ENCODE measurements at places on chromosomes 3 and 15.

GRCh38 chr3:99731499-99731898 lies 86.2 kb upstream of the CMSS1 start:
- no peak for DNase-seq

GRCh38 chr3:50297896-50298725 lies 1.1 kb downstream of the HYAL3 start:
- no peak for DNase-seq

GRCh38 chr15:74062671-74063070 lies 19.7 kb downstream of the GOLGA6A start:
- DNase-seq: no peak

- DNase-seq: no peak
Observed at GRCh38 chr15:60394689-60395097, 3.1 kb downstream of the ANXA2 start.

- DNase-seq: no peak
Observed at GRCh38 chr3:112114576-112115160, 18.4 kb downstream of the GCSAM start.

- no peak for DNase-seq
Observed at GRCh38 chr3:29751647-29752314, 470.9 kb downstream of the RBMS3 start.

DNA sequence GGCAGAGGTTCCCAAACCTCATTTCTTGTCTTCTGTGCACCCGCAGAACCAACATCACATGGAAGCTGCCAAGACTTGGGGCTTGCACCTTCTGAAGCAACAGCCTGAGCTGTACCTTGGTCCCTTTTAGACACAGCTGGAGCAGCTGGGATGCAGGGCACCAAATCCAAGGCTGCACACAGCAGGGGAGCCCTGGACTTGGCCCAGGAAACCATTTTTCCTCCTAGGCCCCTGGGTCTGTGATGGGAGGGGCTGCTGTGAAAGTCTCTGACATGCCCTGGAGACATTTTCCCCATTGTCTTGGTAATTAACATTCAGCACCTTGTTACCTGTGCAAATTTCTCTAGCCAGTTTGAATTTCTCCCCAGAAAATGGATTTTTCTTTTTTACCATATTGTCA lies 33.6 kb upstream of the TMEM45A start:
- no peak for DNase-seq

DNA sequence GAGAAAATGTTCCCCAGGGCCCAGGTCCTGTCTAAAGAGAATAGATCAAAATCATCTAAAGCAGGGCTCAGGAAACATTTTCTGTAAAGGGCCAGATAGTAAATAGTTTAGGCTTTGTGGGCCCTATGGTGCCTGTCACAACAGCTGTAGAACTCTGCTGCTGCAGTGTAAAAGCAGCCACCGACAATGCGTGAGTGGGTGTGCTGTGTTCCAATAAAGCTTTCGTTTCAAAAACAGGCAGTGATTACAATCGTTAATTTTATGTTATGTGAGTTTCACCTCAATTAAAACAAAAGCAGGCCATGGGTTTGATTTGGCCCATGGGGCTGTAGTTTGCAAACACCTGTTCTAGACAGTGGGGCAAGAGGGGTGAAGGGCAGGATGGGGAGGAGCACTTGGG lies 12.5 kb upstream of the HEG1 start:
- DNase-seq: no peak

- DNase-seq: no peak
Observed at GRCh38 chr3:43361077-43361476, 74.7 kb downstream of the SNRK start.

DNA sequence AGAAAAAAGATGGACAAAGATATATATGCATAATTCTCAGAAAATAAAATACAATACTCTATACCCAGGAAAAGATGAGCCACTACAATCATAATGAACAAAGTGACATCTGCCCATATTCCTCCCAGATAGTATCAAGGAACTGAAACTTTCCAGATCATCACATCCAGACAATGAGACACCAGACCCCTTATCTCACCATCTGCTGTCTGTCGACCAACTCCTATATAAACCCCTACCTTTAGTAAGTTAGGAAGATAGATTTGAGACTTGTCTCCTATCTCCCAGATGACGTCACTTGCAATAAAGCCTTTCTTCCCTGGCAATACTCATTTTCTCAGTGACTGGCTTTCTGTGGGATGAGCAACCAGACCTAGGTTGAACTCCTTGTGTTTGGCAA lies 1071.6 kb downstream of the PLOD2 start:
- no peak for DNase-seq

- no peak for DNase-seq
Observed at GRCh38 chr3:27532426-27533260, 48.5 kb upstream of the SLC4A7 start.

DNA sequence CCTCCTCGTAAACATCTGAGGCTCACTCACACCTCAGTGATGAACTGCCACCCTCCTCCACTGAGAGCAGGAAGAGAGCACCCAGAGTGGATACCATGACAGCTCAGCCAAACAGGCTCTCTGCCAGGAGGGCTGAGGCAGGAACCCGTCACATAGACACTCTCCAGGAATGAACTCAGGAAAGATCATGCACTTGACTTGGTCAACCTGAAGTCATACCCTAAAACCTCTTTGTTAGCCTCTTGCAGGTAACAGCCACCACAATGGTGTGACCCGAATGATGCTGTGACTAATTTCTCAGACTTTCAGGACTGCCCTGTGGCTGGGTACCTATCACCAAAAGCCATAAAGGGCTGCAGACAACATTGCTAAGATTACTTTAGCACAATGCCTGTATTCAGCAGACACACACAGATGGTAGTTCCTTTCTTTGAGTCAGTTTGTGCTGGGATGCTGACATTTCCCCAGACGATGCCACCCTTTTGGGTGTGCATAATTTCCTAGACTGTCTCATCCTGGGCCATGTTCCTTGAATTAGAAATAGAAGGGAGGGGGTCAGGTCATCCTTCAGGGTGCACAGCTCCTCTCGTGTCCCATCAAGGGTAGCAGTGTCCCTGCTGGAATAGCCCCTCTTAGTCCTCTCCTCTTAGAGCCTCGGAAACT lies 30.3 kb downstream of the CX3CR1 start:
- no peak for DNase-seq

DNA sequence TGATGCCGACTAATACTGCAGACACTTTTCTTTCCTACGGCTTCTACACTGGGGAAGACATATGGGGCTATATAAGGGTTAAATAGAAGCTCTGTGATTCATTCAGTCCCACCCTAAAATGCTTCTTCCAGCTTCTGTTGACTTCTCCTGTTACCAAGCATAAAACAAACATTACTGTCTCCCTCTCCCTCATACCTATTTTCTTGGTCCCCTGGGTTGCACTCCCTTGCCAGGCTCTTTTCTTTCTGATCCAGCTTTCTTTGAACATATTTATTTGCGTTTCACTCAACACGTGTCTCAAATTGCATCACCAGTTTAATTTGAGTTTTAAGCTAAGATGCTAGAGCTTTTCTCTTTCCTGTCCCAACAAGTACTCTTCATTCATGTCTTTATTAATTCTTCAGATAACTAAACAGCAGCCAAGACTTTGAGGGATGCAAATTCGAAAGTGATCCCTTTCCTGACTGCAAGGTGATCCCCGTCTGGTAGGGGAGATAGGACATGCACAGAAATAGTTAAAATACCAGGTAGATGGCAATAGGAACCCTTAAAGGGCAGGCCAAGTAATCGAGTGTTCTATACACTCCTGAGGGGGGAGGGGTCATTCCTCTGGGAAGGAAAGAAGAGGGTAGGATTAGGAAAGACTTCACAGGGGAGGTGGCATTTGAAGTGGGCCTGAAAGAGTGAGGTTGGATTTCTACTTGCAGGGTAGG lies 198.6 kb upstream of the BCL6 start:
- peak; percentile 75 for DNase-seq

GRCh38 chr3:65875393-65876027 lies 163.2 kb downstream of the MAGI1 start:
- DNase-seq: no peak

- DNase-seq: no peak
Observed at GRCh38 chr15:61070111-61070901, 158.8 kb downstream of the RORA start.

- DNase-seq: no peak
Observed at GRCh38 chr3:21421096-21421495, 329.9 kb downstream of the ZNF385D start.

DNA sequence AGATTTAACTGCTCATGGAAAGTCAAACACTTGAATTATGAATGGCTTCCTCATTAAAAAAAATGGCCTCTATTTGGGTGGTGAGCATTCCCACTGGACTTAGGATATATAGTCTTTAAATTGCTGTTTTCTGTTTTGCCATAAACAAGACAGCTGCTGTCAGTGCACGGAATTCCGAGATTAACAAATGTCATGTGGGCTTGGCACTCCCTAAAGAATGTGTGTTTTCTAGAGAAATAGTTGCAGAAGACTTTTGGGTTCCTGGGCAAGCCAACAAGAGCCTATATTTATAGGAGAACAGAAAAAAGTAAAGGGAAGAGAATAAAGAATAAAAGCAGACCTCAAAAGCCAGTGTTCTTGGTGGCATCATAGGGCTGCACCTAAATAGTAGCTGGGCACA lies 13.6 kb upstream of the TFG start:
- no peak for DNase-seq

- no peak for DNase-seq
Observed at GRCh38 chr3:156321945-156322344, 201.6 kb downstream of the KCNAB1 start.

DNA sequence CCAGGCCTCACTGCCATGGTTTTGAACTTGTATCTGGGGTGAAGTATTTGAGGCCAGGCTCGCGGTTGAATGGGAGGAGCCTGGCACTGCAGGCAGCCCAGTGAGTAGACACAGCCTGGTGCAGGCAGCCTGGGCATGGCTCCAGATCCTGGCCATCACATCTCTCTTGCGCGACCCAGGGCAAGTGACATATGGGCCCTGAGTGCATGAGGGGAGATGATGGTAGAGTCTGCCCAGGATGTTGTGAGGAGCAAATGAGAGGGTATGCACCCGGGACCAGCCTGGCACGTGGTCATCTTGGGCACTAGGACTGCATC lies 103.5 kb downstream of the TBC1D2B start:
- DNase-seq: no peak

GRCh38 chr15:87901926-87902690 lies 354.4 kb downstream of the NTRK3 start:
- no peak for DNase-seq

GRCh38 chr3:53478166-53478830 lies 16.1 kb upstream of the CACNA1D start:
- DNase-seq: no peak

- DNase-seq: no peak
Observed at GRCh38 chr3:125434582-125435011, 59.5 kb upstream of the ZNF148 start.

GRCh38 chr3:124768812-124769211 lies 38.6 kb downstream of the UMPS start:
- DNase-seq: no peak

GRCh38 chr15:67296188-67296587 lies 41.6 kb downstream of the IQCH start:
- DNase-seq: no peak

DNA sequence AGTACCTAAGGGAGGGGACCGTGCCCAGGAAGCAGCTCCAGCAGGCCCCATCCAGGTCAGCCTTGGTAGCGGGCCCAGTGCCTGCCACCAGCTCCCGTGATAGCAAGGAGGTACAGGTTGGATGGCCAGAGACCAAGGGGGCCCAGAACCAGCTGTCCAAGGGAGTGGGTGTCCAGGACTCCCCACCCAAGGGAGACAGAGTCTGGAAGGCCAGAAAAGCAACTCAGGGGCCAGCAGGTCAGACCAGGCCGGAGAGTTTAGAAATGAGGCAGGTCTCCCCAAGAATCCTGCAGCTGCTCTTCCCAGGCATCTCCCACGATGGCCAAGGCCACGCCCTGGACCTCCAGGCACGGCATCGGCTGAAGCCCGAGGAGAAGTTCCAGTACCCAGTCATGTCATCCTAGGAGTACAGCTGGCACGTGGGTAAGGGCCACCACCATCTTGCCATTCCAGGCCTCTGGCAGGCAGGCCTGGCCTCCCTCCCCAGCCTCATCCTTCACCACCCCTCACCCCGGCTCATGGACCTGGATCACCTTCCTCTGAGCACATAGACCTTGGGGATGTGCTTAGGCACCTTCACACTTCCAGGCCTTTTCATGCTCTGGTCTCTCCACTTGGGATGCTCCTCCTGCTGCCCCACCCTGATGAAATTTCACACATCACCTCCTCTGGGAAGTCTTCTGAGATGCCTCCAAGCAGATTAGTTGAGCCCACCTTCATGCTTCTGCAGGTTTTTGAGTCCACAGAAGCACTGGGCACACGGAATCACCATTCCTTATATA lies 30.5 kb downstream of the DNASE1L3 start:
- DNase-seq: no peak

GRCh38 chr3:10823516-10823818 lies 7.4 kb downstream of the SLC6A11 start:
- no peak for DNase-seq

GRCh38 chr3:127037971-127038446 lies 55.1 kb downstream of the PLXNA1 start:
- DNase-seq: no peak

DNA sequence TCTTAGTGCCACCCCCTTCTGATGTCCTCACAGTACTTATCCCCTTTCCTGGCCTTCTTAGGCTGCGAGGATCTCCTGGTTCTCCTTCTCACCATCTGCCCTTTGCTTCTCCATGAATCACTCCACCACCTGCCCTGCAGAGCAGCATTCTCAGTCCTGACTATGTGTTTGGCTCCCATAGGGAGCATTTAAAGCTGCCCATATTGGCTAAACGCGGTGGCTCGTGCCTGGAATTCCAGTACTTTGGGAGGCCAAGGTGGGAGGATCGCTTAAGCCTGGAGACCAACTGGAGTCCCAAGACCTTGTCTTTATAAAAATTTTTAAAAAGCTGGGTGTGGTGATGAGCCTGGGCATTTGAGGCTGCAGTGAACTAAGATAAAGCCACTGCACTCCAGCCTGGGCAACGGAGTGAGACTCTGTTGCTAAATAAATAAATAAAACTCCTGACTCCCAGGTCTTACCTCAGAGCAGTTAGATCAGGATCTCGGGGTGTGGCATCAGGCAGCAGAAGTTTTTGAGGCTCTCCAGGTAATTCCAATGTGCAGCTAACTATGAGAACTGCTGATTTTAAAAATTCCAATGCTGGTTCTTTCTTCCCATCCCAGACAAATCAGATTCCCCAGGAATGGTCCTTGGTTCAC lies 36.2 kb upstream of the TLE3 start:
- DNase-seq: no peak

GRCh38 chr15:100008258-100008657 lies 275.0 kb upstream of the LYSMD4 start:
- no peak for DNase-seq

DNA sequence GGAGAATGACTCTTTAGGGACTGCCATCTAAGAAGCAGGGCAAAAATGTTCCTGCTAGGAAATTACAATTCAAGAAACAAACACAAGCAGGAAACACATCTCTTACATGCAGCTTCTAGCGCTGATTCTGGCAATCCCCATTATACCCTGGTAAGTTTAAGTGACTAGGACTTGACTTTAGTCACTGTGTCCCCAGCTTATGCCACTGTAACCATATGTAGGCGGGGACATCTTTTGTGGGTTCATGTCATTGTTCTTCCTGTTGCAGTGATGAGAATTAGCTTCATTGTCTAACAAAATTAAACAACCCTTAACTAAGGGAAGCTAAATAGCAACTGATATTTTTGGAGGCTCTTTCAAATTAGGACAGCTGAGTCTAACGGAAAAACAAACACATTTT lies 17.9 kb upstream of the FAM81A start:
- DNase-seq: no peak

GRCh38 chr3:156187146-156187769 lies 66.9 kb downstream of the KCNAB1 start:
- DNase-seq: no peak

All from NCI-H1436 (cell line).